Caudate nucleus (tissue), 63 donors: ENCODE measurements at places on chromosomes 7 and 10.

- peak; percentile 90 for DNase-seq
Measured at GRCh38 chr7:99499721-99500636, at the start of gene ZNF394. Gene ZNF394, minus strand, starts transcription at chr7:99500281. Its CDS starts 188 bp downstream, at chr7:99500093.

DNA sequence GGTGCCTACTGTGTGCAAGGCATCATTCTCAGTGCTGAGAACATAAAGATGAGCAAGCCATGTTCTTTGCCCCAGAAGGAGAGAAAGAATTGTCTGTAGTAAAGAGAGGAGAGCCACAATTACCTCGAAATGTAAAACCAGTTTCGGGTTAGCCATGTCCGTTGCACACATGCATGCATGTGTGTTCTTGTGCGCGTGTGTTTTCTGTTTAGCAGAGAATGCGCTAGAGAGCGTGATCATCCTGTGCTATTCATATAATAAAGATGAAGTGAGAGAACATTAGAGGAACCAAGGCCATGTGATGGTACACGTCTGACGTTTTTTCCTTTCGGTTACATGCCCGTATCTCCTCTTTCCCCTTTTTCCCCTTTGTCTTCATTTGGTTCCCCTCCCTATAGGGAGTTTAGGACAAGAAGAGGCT lies 158.2 kb downstream of the CELF2 start:
- no peak for DNase-seq

- DNase-seq = no peak
Measured at GRCh38 chr7:102860351-102860811, 52.4 kb upstream of the LRRC17 start.

DNA sequence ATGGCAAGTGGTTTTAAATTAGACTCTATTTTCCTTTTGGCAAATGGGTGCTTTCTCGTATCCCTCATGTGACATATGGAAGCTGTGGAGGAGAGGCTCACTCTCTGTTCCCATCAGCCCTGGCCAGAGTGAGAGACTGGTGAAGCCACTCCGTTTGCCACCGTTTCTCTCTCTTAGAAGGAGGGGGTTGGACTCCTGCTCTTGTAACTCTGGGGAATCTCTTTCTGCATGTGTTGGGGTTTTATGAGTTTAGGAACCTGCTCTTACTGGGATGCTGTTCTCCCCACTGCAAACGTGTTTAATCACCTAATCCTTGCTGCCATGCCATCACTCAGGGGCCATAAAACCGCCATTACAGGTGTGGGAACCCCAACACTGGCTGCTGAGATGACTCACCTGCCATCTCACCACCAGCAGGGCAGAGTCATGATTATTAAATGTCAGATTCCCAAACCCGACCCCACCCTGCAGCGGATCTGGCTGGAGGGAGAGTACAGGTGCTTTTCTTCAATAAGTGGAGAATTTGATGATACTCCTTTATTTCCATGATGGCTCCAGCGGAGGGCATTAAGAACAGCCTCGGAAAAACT lies 103.2 kb downstream of the ADCY1 start:
- no peak for DNase-seq

DNA sequence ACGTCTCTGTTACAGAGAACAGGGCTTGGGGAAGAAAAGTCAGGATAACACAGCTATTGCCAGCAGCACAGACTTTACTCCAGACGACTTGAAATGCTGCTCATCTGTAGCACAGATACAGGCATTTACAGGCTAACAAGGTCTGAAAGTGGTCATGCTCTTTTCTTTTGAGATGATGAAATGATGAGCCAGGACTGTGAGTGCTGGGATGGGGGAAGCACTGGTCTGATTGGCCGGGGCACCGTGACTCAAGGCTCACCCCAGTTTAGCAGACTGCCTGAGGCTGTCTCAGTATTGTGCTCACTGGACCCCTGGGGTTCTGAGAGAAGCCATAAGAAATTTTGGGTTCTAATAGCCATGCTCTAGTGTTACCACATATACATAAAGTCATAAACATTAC lies 12.4 kb downstream of the SMKR1 start:
- no peak for DNase-seq
